ENCODE measurements at places on chromosomes 2 and 18.

GRCh38 chr2:152766928-152767327 is 48.5 kb downstream of the ARL6IP6 start:
- no peak for DNase-seq

GRCh38 chr2:61775956-61776570 is 77.8 kb downstream of the FAM161A start:
- no peak for DNase-seq

- no peak for DNase-seq
Measured at GRCh38 chr18:13562494-13563029, 163.8 kb downstream of the FAM210A start.

DNA sequence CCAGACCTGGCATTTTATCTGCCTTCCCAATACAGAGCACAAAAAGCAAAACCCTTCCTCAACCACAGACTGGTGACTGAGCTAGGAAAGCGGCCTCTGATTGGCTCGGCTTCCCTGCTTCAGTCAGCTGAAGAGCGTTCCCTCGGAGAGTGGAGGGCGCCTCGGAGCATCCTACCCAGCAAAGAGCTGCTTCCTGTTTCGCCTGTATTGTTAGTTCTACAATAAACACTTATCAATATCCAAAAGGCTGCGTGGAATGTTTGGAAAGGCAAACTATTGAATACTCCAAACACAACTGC is 125.0 kb downstream of the CACNB4 start:
- peak; percentile 75 for DNase-seq

DNA sequence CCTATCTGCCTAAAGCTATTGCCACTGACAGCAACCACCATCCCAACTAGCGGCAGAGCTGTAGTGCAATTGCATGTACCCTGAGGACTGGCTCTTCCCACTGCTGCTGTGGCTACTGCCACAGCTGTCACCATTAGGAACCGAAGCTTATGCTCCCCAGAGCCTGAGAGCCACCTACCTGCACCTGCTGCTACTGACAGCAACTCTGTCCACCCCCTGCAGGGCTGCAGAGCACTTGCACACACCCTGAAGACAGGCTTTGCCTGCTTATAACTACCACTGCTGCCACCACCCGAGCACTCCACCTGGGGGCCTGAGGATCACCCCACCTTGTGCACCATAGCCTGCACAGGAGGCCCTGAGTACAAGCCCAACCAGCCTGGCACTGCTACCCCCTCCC is 217.6 kb upstream of the FOSL2 start:
- no peak for DNase-seq

GRCh38 chr2:28926847-28927246 is 32.4 kb downstream of the WDR43 start:
- no peak for DNase-seq

GRCh38 chr2:6917761-6918421 is 679 bp downstream of the RNF144A start:
- DNase-seq, result no peak

GRCh38 chr18:5630900-5631413 is 87.2 kb upstream of the EPB41L3 start:
- no peak for DNase-seq

GRCh38 chr2:73291093-73291460 is 2.3 kb downstream of the EGR4 start:
- DNase-seq, result peak; percentile 21

DNA sequence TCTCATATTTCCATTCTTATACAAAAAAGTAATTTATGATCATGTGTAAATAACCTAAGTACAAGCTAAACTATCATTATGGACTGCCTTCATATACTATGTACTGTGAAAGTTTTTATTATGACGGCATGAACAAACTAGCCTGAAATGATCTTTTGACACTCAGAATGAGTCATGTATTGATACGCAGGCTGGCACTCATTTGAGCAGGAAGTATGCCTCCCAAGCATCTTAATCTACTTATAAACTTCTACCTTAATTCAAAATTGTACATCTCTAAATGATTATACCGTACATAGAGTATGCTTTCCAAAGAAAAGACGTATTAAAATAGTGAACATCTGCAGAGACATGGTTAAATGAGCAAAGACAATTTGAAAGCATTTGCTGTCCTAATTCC is 207.1 kb upstream of the SPOPL start:
- DNase-seq, result no peak

DNA sequence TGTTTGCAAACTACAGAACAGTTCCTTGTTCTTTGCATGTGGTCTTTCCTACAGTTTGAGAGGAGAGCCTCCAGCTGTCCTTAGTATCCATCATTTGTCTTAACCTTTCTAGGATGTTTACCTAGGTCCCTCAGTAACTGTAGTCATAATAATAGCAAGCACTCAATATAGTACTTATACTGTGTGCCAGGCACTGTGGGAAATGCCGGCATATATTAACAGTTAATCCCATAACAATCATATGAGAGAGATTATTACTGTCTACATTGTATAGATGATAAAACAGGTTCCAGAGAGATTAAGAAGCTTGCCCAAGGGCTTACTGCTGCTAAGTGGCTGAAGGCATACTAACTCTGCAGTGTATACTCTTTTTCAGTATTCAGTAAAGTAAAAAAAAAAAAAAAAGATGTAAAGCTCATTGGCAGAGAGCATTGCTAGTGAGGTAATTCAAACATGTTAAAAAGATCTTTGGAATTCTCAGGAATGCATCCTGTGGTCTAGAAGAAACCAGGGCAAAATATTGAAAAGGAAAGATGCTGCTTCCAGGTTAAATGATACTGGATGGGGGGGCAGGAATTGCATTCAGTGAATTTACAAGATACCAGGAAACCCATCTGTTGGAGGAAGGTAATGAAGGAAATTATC is 72.3 kb downstream of the SPTBN1 start:
- DNase-seq, result no peak

DNA sequence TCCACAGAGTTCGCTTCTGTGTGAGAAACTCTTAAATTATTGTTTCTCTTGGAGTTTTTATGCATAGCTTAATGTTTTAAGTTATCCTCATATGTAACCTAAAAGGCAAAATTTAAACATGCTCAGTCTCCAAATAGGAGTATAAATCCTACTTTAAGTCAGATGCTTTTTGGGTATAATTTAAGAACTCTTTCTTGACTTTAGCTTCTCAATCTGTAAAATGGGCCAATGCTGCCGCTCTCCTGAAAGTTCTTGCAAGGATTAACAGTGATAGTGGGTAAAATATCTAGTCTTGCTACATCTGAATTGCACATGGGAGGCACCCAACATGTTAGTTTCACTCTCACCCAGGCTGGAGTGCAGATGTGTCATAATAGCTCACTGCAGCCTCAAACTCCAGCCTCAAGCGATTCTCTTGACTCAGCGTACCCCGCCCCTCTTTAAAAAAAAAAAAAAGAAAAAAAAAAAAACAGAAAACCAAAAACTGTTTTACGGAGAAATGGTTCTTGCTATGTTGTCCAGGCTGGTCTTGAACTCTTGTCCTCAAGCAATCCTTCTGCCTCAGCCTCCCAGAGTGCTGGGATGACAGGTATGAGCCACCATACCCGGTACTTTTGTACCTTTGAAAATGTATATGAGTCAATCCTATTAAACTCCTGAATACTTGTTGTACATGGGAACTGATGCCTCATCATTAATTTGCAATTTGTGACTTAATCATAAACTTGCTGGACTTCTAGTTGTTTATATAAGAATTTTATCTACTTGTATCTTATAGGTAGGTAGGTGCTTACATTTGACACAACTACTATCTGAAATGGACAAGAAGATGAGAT is 1.8 kb downstream of the FBXO48 start:
- no peak for DNase-seq

DNA sequence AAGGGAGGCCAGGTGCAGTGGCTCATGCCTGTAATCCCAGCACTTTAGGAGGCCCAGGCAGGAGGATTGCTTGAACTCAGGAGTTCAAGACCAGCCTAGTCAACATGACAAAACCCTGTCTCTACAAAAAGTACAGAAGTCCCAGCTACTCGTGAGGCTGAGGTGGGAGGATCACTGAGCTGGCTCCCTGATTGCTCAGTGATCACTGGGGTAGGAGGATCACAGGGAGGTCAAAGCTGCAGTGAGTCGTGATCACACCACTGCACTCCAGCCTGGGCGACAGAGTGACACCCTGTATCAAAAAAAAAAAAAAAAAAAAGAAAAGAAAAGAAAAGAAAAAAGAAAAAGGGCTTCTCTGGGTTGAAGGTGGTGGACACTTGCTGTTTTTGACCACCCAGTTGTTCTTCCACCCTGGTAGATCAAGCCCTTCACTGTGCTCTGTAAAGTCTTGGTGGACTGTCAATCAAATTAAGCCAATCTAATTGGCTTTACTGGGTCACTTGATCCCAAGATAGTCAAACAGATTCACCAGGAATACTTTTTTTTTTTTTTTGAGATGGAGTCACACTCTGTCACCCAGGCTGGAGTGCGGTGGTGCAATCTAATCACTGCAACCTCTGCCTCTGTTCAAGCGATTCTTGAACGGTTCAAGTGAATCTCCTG is 191.6 kb downstream of the AGPS start:
- peak; percentile 68 for DNase-seq

GRCh38 chr2:42930025-42930581 is 137.7 kb upstream of the HAAO start:
- DNase-seq, result peak; percentile 28

GRCh38 chr2:179729966-179730365 is 131.4 kb downstream of the ZNF385B start:
- no peak for DNase-seq

- DNase-seq, result no peak
Measured at GRCh38 chr2:214365549-214365948, 45.3 kb upstream of the VWC2L start.

DNA sequence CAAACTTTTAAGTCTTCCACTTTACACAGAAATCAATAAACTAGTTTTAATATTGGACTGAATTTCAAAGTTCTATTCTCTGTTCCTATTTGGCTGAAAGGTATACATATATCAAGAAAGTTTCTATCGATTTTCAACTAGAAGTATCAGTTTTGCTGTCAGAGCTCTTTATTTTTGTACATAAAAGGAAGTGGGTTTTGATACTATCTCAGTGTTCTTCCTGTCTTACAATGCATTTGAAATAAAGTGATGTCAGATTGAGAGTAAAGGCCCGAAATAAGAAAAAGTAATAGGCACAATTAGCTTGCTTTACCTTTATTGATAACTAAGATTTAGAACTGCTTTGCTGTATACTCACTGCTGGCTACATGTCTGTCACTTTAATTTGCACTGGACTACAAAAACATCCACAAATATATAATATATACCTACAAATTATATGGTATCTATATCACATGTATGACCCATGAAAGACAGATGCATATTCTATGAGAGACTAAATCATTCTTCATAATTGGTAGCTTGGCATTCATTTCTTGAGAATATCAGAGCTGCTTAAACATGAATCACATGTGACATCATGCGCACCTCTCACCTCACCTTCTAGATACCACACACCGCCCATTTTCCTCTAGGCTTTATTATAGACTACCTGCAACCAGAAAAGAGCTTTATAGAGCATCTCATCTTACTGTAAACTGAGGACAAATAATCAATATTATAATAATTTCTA is 83.6 kb downstream of the ASXL2 start:
- DNase-seq, result no peak

GRCh38 chr2:64122358-64122757 is 21.9 kb downstream of the PELI1 start:
- DNase-seq, result no peak

- DNase-seq, result no peak
Measured at GRCh38 chr18:25423760-25424159, 71.8 kb upstream of the ZNF521 start.

DNA sequence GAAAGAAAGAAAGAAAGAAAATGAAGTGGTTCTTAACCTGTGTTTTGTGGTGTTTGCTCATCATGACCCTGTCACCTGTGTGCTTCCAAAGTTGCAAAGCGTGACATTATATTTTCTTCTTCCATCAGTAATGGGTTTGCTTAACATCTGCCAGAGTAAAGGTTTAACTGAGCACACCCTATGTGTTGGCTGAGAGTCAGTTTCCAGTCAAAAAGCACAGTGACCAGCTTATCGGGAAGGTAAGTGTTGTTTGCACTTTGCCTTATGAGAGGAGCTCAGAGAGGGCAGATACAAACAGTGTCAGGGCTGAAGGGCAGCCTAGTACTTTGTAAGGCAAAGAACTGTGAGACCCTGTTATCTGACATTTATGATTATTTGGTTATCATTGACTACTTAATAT is 406.2 kb upstream of the CWC22 start:
- no peak for DNase-seq

DNA sequence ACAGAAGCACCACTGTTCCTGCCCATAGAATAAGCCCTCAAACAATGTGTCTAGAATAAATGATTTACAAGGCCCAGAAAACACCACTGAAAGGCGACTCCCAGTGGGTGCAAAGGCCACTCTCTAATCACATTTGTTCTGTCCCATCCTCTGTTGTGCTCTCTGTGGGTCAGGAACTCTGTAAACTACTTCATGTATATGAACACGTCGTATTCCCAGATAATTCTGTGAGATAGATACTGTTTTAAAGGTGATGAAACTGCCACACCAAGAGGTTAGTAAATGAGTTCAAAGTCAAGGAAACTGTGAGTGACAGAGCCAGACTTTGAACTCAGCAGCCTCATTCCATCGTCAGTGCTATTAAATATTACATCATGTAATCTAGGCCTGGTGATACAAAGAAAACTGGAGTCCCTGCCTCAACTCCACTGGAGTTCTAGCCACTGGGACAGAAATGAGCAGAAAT is 269.7 kb upstream of the DCC start:
- no peak for DNase-seq

DNA sequence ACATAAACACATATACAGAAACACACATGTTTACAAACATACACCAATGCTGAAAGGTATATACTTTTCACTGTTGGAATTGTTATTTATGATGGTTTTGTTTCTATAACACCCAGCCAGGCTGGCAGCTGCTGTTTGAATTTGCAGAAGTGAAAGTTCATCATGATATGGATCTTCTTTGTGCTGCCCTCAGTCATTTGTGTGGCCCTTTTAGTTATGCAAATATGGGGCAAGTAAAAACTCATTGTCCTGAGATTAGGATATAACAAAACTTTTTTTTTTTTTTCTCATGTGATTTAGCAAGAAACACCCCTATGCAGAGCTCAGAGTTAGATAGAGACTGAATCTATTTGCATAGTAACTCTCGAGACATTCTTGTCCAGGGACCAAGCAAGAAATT is 714.1 kb downstream of the KCNJ3 start:
- DNase-seq, result no peak

DNA sequence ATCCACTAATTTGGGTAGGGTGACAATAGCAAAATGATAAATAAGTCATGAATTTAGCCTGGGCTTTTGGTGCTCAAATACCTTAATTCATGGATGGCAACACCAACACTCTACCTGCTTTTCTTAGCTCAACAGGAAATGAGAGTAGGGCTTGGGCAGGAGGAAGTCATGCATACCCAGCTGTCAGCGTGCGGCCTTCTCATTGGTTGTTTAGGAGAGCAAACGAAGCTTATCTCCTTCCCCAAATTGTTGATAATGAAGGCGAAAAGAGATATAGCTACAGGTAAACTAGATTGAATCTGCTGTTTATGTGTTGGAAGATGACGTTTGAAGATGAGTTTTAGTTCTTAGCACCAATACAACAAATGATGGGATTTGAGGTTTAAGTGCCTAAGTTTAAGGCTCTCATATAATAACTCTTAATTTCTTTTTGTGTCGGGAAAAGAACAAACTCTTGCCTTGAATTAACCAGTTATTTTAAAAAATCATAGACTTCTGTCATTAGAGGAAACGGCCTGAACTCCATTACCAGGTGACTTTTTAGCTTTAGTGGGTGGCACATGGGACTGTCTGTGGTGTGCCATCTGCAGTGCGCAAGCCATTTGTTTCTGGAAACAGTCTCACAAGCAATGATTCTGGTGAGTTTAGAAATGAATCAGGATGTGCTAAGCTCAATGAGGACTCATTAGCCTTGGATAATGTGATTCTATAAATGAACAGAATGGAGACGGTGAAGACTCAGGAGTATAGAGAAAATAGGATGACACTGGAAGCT is 19.8 kb downstream of the MAP4K4 start:
- DNase-seq, result no peak
